ENCODE measurements at places on chromosomes 7 and 10.

DNA sequence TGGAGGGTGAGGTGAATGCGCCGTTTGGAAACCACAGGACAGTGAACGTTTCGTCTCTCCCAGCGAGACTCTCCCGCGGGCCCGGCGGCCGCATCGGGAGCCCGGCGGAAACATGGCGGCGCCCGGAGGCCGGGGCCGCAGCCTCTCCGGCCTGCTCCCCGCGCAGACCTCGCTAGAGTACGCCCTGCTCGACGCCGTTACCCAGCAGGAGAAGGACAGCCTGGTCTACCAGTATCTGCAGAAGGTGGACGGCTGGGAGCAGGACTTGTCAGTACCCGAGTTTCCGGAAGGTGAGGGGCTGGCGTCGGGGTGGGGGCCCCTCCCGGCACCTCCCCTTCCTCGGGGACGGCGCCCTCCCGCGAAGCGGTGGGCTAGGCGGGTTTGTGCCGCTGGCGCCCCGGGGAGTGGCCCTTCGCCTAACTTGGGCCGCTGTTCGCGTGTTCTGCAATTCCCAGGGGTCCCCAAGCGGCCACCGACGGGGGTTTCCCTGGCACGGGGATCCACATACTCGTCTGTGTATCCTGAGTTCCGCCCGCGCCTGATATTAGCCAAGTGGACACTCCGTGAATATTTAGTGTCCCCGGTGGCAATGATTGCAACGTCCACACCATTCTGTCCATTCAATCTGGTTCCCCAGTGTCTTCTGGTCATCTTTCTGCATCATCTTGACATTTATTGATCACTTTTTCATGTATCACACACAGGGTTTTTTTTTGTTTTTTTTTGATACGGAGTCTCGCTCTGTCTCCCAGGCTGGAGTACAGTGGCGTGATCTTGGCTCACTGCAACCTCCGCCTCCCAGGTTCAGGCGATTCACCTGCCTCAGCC lies 514 bp downstream of the NHLRC2 start:
- peak; percentile 47 for DNase-seq

- DNase-seq, result no peak
Observed at GRCh38 chr7:83849131-83849530, 200.2 kb upstream of the SEMA3E start.

GRCh38 chr10:60414877-60415585 lies 25.4 kb upstream of the ANK3 start:
- DNase-seq, result no peak

GRCh38 chr10:133418289-133418993 lies 6.0 kb downstream of the SPRN start:
- no peak for DNase-seq

DNA sequence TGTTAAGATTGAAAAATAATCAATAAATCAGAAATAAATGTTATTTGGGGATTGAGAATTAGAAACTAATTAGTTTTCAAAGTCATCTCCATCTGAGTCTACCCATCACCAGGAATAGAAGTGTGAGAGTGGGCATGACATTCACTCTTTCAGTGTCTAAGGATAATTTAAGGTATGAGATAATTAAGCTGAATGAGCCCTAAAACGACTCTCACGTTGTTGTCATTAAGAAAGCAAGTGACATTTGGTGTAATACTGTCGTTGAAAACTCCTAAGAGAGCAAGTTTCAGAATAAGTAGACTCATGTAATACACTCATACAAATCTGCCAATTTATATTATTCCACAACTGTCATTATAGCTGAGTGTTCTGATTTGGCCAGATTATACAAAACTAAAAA lies 7.1 kb downstream of the AGMO start:
- no peak for DNase-seq

DNA sequence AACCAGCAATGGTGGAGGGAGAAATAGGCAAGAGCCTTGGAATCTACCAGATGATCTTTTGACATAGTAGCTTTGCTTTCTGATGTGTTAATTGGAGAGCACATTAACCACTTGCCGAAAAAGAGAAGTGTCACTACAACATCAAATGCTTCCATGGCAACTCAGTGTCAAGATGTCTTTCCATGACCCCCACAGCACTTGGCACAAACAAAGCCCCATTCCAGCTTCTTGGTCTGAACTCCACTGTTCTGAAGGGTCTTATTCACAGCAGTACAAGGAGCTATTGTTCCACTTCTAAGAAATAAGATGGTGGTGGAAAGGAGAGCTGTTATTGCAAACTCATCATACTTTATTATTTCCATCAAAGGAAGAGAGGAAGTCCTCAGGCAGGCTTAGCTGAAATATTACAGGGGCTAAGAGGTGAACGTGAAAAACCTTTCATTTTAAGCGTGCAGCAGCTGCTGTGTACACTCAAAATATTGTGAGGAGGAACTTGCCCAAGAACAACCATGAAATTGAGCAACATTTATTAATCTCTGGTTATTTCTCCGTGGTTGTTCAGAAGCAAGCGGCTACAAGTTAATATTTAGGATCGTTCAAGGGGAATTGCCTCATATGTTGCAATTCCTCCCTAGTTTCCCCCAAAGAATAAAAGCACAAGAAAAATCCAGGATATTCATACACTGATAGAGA lies 354.8 kb upstream of the CELF2 start:
- DNase-seq, result no peak

DNA sequence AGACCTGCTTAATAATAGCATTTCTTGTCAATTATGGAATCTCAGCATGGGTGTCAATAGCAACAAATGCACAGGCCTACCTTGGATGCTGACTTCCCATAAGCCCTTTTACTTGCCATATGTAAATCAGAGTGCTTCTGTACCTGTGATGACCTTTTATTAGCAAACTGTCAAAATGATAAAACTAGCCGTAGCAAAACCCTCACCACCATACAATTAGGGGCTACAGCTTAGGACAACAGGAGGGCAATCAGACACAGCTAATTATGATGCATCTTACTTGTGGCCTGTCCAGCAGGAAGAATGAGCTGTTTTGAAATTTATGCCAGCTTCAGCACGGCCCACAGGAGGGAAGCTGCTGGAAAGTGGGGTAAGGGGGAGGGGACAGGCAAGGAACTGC lies 201.6 kb downstream of the TAX1BP1 start:
- no peak for DNase-seq

DNA sequence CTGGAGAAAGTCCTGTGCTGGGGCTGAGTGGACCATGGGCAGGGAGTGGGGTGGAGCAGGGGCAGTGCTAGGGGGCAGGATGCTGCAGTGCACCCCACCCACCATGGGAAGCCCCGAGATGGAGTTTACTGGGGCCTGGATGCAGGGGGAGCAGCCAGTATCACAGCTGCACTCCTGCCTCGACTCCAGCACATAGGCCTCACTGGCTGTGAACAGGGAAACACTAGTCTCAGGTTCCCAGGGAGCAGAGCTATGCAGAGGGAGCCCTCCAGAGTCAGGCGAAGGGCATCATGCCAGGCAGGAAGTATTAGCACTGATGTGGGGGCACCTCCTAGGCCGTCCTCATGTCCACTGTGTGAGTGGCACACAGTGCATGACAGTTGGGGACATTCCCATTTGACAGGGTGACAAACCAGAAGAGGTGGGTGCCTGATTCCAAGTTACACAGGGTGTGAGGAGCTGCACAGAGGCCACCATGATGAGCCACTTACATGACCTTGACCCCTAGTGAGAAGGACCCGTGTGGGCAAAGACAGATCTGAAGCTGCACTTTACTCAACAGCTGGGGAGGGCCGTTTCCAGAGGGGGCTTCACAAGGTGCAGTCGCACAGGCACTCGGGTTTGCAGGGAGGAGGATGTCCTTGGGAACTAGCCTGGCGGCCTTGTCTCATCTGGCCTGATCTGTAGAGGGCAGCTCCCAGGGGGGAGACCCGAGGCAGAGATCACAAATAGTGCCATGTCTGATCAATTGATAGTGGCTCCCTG lies 69.9 kb upstream of the LRRC4 start:
- DNase-seq, result no peak

DNA sequence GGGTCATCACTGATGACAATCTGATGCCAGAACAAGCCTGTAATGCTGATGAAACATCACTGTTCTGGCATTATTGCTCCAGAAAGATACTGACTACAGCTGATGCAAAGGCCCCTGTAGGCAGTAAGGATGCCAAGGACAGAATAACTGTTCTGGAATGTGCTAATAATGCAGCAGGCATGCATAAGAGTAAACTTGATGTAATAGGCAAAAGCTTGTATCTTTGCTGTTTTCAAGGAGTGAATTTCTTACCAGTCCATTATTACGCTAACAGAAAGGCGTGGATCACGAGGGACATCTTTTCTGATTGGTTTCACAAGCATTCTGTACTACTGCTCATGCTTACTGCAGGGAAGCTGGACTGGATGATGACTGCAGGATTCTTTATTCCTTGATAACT lies 18.7 kb downstream of the LCOR start:
- no peak for DNase-seq

- DNase-seq, result no peak
Observed at GRCh38 chr10:70693619-70694335, 21.5 kb downstream of the ADAMTS14 start.

DNA sequence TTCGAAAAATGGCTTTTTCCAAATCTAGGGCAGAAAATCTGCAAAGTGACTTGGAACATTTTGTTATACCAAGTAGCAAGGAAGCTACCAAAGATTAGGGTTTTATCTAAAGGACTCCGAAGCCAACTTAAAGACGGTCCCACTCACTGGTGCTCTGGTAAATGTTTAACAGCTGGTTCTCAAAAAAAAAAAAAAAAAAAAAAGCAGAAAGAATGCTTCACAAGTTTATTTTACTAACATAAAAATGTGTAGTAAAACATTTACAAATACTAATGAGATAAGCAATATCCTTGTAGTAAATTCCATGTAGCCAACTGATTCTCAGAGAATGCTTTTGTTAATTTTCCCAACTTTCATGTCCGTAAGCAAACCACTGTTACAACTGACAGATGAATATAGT lies 38.4 kb downstream of the TAF3 start:
- no peak for DNase-seq

GRCh38 chr10:118504467-118505205 lies 90.8 kb downstream of the PRLHR start:
- DNase-seq, result no peak

DNA sequence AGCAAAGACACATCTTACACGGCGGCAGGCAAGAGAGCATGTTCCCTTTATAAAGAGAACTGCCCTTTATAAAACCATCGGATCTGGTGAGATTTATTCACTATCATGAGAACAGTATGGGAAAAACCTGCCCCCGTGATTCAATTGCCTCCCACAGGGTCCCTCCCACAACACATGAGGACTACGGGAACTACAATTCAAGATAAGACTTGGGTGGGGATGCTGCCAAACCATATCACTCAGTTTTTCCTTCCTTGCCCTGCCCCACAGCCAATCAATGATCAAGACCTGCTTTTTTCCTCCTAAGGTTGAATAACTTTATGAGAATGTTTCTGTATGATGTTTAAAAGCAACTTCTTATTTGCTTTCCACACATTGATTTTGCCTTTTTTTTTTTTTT lies 3.1 kb upstream of the PTPRE start:
- DNase-seq, result no peak

DNA sequence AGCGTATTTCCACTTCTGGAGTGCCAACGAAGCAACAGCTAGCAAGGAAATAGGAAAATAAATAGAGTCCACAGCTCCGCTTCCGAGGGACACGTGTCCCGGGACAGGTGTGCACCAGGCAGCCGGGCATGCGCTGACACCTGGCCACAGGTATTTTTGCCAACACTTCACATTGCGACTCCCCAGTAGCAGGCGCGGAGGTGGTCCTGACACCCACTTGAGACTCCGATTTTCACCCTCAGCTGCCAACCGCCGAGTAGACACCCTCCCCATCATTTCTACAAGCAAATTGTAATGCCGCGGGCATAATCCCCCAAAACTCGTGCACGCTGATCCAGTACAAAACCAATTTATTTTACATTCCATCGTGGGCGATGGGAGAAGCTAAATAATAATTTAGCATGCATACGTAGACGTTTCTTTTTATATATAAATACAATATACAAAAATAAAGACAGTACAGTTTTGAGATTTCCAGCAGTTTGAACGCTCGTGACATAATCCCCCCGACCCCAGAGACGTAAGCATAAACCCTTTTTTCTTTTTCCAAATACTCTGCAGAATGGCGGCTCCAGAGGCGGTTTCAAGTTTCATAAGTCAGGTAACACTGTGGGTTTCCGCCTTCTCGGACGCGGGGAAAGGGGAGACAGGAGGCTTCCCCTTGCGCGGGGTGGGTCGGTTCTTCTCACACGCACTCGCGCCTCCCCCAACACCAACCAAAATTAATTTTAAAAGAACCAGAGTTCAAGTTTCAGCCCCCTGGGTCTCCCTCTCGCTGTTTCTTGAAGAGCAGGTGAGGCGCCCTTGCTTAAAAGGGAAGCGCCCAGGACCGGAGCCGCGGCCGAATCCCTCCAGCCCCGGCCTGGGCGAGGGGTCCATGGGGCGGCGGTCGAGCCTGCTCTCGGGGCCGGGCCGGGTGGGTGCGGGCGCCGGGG lies 5.7 kb downstream of the MNX1 start:
- no peak for DNase-seq

DNA sequence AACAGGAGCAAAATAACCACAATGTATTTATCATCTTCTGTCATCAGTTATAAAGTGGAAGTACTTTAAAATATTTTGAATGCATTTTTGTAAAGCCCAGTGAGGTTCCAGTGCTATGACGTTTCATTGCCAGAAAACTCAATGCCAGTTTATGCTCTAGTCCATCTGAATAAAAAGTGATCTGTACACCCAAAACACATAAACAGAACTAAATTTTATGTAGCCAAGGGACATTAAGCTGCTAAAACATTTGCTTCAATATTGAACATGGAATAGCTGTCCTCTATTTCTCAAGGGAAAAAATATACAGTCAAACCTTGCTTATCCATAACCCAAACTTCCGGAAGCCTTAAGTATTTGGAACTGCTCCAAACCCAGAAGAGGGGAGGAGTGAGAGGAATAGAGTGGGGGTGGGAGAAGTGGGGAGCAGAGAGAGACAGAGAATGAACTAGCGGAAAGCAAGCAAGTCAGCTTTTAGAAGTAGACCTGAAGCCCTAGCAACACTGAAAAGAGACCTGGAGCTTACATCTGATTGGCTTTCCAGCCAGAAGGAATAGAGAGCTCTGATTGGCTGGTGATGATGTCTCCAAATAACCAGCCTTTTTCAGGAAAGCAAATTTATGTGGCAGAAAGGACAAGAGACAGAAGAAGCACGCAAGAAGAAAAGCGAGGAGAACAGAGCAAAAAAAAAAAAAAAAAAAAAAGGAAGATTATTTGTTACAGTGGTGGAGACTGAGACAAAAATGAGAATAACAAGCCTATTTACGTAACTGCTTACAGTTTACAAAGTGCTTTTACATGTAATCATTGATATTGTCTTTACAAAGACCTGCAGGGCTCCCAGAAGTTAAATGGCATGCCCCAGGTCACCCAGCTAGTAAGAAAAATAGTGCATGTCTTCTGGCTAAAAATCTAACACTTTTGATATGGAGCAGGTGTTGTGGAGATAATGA lies 196.0 kb downstream of the RNLS start:
- peak; percentile 86 for DNase-seq
